Cardiac fibroblast (primary cell): ENCODE measurements at places on chromosomes 7 and 10.

- no peak for DNase-seq
Measured at GRCh38 chr10:13858709-13859108, 271.9 kb downstream of the PRPF18 start.

- no peak for DNase-seq
Measured at GRCh38 chr10:103533827-103534226, 40.3 kb downstream of the NEURL1 start.

DNA sequence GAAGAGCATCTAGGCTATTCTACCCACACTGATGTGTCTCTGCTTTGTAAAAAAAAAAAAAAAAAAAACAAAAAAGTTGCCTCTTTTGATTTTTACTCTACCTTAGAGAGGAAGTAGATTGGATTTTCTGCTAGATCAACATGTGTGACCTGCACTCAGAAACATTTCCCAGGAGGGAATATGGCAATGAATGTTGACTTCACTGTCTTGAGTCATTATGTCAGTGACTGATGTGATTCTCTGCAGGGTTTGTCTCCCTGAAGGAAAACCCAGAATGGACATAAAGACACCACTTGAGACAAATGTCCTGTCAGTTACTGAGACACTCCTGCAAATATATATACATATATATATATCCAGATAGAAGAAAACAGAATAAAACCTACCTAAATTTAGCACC, 370.3 kb downstream of the BMPER start:
- no peak for DNase-seq

DNA sequence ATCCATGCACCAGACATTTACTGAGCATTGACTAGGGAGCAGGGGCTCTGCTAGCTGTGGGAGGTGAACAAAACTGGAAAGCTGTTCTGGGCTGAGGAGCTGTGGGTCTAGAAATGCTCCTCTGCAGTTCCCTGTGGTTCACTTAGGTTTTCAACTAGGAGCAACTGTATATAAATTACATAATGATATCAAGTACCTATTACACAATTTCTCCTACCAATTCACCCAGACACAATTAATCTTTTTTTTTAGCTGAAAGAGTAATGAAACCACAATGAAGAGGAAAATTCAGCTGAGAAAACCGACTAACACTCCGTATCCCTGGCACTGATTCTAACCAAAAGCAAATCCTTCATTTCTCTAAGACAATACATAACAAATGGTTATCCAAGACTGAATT, 39.4 kb downstream of the COL28A1 start:
- DNase-seq = no peak

DNA sequence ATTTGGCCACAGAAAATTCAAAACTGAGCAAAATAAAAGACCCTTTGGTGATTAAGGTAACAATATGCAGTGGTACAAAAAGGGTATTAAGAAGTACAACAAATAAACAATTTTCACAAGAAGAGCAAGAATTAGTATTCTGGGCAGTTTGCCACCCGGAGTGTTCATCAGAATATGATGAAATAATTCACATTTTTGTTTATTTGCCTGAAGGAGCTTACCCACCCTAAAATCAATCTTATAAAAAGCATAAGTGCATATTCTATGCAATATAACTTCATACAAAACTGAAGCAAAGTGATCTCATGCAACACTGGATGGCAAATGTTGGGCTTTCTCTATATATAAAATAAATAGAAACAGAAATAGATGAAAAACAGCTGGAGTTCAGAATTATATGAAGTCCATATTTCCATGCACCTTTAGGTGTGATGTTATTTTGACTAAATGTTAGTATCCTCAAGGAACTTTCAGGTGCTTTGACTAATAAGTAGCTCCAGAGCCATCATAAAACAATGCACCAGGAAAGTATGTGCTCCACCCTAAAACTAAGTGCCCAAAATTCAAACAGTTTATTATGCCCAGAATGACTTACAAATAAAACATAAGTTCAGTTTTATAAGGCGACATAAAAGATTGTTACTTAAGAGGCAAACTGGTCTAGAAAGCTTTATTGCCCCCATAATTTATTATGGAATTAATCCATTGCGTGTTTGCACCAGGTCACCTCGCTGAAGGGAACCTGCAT, 474.3 kb downstream of the SEMA3D start:
- peak; percentile 35 for DNase-seq

DNA sequence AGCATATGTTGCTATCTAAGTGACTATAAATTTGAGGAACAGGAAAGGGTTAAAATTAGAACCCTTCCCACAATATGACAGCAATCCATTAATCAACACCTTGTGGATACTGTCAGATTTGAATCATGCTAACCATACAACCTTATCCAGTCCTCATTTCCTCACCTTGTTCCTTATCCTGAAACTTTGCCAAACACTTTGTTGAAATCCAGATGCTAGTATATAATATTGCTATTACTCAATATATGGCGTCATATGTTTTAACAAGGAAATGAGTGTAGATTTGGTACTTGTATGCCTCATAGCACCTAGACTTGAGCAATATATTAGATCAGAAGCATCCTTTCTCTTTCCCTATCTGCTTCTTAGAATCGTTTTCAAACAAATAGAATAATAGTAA, 66.3 kb upstream of the SLC25A13 start:
- peak; percentile 83 for DNase-seq

DNA sequence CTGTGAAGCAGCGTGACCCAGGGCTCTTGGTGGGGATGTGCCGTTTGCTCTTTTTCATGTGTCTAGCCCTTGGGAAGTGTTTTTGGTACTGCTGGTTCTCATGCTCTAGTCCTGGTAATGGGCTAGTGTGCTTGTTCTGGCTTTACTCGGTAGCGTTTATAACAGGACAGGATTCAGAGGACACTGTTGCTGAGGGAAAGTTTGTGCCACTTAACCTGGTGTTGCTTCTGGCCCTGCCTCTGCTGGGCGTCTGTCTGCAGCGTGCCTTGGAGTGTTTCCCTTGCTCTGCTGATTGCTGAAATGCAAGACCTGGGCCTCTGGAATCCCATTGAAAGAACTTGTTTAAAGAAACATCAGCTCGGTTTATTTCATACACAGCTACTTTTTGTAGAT, 35.0 kb downstream of the INPP5A start:
- peak; percentile 47 for DNase-seq

DNA sequence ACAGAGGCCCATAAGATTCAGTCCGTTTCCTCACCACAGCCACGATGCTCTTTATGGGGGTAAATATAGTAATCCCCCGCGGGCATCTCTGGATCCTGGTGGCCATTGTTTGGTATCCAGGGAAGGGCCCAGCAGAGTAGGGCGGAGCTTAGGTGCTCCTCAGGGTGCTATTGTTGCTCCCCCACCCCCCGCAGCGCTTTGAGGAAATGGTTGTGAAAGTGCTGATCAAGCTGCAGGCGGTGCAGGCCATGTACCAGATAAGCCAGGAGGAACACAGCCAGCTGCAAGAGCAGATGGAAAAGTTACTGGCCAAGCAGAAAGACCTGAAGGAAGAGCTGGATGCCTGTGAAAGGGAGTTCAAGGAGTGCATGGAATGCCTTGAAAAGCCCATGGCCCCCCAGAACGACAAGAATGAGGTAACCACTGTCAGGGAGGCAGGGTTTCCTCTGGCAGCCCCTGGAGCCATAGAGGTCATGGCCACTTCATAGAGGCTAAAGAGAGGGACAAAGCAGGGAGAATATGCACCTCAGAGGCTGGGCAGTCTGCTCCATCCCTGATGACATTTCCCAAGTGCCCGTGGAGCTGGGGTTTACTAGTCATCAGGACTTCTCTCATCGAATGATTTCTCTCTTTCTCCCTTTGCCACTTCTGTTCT, 17.6 kb upstream of the FLNC start:
- peak; percentile 84 for DNase-seq

DNA sequence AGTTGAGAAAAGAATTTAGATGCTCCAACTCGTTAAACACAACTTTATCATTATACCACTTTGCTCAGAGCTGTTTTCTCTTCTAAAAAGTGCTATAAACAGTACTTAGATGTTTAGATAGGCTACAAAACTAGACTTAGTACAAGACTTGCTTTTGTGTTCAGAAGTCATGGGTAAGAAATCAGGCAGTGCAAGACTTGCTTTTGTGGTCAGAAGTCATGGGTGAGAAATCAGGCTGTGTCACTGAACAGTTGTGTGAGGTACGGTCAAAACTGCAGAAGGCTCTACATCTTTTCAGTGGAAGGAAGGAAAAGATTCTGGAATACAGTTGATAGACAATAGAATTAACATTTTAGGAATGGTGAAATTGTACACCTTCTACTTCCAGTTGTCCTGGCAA, 239.7 kb downstream of the DNAJB9 start:
- DNase-seq = no peak

- no peak for DNase-seq
Measured at GRCh38 chr7:17910377-17910776, 29.9 kb downstream of the SNX13 start.

DNA sequence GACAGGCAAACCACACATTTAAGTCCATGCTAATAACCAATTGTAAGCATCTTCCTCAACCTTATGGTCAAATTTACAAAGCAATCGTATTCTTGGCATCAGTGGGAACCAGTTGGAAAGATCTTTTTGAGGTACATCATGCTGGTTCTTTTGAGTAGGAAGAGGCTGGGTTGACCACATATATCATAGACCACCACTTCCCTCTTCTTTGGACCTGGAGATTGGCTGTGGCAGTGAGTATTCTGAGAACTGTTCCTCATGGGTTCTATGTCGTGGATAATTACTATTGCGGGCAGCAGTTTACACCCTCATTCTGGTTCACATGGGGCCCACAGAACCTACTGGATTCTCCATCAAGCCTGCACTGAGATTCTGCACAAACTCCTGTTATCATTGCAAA, 35.5 kb upstream of the C1GALT1 start:
- DNase-seq = no peak
